Stimulated activated CD4-positive, alpha-beta T cell treated with anti-CD3 and anti-CD28 coated beads, Interleukin-15, amount 100 ng/mL, for 1 hour (primary cell): ENCODE measurements at places on chromosomes 16 and 17.

DNA sequence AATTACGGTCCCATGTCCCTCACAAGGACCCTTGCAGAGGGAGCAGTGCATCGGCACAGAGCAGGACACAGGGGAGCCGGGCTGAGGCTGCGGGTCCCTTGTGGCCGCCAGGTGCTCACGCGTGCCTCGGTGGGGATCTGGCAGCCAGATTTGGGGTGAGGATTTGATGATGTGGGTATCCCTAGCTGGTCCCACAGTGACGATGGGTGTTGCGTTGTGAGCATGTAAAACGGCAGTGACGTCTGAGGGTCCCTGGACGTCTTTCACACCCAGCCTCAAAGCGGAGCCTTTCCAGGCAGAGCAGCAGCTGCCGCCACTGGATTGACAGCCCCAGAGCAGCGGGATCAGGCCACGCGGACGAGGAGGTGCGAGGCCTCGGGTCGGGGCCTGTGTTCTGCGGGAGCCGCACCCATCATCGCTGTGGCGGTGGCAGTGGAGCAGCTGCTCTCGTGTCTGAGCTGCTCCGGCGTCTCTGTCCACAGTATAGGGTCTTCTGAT, 54.6 kb downstream of the WDR45B start:
- DNase-seq = no peak

DNA sequence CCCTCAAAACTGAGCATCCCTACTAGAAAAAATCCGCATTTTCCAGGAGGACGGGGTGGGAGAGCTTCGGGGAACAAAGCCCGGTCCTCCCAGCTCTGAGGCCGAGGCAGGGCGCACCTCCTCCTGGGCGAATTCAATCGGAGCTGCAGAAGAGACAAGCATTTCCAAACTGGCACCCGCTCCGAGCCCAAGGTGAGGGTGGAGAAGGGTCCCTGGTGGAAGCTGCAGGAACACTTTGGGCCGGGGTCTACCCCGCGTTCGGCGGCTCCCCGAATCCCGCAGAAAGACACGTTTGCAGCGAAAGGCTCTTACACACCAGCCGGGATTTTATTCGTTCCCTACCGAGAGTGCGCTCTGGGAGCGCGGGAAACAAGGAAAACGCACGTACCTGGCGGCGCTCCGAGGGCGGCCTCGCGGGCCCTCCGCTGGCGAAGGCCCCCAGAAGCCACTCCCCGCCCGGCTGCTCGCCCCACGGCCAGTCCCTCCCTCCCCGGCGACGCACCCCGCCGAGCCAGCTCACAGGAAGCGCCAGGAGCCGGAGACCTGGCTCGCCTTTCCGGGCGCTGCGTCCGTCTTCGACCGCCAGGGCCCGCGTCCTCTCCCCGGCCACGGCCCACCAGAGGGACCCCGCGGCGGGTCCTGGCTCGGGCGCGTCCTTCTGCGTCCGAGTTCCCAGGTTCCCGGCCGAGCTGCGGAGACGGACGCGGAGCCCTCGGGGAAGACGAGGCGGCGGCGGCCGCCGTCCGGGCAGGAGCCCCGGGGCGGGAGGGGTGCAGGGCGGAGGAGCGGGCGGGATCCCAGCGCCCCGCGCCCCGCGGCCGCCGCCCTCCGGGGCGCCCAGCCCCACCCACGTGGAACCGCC, 49.8 kb upstream of the BAHCC1 start:
- peak; percentile 20 for DNase-seq

- no peak for DNase-seq
Measured at GRCh38 chr17:4742629-4743028, 2.9 kb upstream of the CXCL16 start.

GRCh38 chr17:17239832-17240231, 2.9 kb upstream of the FLCN start:
- no peak for DNase-seq

GRCh38 chr17:39600997-39601597, 6.6 kb downstream of the NEUROD2 start:
- DNase-seq = no peak

DNA sequence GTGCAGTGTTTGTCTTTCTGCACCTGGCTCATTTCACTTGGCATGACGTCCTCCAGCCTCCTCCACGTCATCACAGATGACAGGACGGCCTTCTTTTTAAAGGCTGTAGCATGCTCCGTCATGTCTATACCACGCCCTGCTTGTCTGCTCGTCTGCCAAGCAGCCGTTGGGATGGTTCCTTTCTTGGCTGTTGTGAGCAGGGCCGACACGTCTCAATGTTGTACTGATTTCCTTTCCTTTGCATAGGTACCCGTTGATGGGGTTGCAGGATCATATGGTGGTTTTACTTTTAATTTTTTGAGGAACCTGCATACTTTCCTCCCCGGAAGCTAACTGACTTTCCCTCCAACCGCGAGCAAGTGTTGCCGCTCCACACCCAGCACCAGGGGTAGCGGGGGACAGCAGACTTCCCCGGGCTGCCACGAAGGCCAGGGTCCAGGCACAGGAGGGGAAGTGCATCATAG, 212.2 kb upstream of the ZNF469 start:
- DNase-seq = no peak

DNA sequence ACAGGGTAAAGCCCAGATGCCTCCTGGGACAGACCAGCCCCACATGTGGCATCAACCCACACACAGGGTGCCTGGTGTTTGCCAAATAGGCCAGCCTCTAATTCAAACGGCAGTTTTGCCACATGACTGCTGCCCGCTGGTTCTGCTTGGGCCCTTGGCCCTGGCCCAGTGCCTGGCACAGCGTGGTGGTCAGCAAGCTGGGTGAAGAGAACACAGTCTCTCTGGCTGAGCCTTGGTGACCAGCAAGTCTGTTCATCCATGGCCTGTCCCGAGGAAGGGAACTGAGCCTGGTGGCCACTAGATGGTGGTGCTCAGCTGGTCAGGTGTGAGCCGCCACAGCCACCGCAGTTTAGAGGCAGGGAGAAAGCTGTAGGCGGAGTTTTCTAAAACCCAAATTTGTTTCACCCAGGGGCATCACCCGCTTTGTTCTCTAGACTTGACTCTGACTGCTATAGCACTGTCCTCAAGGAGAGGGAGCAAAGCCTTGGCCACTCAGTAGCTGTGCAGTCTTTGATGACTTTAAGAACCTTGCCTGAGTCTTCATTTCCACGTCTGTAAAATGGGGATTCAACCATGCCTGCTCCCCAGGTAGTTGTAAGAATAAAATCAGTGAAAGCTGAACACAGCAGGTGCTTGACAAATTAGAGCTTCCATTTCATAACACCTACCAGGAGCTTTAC, 4.7 kb upstream of the GFAP start:
- DNase-seq = peak; percentile 22

DNA sequence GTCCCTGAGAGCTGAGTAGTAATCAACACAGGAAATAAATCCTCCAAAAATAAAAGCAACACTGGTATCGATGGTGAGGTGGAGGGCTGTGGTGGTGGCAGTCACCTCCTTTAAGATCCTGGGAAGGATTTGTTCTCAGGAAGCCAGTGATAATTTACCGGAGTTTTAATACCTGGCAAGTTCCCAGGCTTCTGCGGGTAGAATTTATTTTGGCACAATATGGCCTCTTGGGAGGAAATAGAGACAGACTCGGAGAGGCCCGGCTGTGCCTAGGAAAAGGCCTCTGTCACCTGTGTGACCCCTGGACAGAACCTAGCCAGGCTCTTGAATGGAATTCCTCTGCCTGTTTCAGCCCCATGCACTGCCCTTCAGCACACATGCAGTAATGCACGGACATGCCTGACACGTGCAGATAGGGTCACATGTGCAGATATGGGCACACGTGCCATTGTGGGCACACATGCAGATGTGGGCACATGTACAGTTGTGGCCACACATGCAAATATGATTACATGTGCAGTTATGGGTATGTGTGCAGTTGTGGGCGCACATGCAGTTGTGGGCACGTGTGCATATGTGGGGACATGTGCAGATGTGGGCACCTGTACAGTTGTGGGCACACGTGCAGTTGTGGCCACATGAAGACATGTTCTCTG, 33.5 kb downstream of the MGAT5B start:
- DNase-seq = no peak

DNA sequence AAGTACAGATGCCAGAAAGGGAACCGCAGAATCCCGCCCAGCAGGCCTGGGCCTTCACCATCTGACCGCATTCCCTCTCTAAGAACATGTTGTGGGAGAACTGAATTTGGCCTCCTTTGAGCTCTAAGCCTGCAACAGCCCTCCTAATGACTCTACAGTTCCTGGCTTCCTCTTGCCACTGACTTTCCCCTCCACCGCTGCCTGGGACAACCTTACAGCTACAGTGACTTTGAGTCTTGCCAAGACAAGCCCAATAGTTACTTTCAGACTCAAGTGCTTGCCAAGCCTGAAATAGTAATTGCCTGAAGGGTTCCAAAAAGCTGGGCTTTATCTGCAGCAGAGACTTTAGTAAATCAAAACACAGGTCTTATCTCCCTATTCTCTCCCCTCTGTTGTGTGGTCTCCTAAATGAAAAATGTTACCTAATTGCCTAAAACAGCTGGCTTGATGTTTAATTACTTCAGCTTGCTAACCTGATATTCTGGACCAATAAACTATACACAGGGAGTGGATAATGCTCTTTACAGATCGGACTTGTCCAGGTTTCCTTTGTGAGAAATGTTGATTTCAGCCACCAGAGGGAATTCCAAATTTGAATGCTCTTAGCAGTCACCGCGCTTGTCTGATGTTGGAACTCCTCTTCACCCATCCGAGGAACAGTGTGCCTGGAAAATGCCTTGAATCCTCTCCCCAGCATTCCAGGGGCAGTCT, 85.1 kb upstream of the TBX2 start:
- DNase-seq = no peak

DNA sequence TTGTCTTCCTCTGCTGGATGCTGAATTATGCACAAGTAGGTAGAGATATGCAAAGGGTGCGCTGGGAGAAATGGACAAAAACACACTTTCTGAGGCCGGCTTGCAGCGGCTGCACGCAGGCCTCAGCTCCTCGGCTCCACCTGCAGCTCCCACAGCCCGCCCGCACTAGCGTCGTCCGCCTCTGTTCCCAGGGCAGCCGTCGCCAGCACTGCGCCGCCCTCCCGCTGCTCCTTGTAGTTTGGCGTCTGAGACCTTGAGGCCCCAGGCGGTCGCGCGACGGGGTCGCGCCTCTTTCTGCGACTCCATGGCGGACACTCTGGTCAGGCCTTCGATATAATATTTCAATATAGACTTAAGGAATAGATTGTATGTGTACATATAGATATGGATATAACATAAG, 24.8 kb downstream of the SLFN12 start:
- DNase-seq = no peak

DNA sequence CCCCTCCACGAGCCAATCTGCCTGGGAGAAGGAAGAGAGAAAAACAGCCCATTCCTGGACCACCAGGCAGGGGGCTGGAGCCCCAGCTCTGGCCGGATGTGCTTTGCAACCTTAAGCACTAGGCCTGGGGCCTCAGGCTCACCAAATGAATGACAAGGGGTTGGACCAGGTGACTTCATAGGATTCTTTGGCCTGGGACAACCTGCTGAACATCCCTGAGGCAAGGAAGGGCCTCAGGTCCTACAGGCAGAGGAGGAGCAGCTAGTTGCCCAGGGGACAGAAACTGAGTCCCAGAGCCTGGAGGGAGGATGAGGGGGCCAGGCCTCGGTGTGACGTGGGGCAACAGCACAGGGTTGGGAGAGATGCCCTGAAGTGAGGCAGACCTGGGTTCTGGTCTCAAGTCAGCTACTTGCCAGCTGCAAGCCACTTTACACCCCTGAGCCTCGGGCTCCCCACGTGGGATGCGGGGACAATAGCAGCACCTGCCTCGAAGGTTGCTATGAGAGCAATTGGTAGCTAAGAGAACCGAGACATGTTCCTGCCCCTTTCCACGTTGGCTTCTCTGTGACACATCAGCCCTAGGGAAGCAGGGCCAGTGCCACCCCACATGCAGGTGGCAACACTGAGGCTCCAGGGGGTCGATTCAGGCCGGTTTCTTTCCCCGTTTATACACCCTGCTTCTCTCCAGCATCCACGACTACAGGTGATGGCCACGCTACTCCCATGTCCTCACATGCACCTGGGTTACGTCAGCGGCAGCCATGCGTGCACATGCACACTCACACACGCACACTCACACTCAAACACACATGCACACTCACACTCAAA, 42.6 kb downstream of the CFAP20 start:
- no peak for DNase-seq

- no peak for DNase-seq
Measured at GRCh38 chr17:46166692-46167249, 26.5 kb downstream of the KANSL1 start.

DNA sequence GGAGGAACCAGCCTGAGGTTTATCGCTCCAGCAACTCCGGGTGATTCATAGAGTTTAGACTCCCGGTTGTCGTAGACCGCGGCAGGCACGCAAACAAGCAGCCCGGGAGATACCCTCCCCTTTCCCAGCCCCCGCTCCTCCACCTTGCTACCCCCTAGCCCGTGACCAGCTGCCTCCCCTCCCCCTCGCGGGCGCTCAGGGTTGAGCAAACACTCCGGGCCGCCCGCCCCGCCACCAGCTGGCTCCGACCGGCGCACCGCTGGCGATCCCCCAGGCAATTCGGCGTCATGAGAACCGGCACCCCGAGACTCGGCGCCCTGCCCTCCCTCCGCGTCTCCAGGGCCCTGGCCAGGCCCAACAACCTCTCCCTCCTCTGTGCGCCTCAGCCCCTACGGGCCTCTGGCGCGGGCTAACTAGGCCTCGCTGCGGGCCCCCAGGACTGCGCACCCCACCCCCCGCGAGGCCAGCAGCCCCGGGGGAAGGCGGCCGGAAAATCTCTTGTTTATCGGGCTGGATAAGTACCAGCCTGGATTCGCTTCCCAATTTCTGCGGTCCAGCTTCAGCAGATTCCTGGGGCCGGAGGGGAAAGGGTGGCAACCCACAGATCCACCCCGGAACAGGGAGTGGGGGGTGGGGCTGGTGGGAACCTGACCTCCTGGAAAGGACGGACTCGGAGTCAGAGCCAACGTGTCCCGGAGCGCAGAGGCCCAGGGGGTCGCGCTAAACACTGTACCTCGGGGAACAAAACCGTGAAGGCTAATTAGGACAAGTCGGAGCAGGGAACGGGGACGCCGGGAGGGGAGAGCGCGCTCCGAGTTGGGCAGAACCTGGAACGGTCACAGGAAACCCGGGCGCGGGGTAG, 951 bp upstream of the GPRC5C start:
- DNase-seq = no peak

DNA sequence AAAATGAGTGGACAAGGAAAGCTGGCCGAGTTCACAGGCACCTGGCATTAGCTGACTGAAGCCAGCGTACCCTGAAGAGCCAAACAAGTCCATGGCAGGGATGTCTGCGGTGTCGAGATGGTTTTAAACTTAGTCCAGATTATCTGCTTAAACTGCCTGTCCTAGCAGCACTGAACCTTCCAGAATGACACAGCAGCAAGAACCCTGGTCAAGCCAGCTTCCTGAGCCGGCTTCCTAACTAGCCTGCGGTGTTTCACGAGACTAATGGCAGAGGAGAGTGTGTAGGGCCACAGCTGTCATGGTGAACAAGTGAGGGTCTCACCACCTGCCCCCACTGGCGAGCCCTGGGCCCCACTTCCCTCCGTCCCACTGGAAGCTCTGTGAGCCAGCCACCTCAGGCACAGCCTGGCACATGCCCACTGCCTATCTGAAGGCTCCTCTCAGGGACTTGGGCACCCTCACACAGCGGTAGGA, 28.8 kb upstream of the MTSS2 start:
- no peak for DNase-seq

GRCh38 chr16:14438256-14438655, 191.8 kb downstream of the PARN start:
- DNase-seq = no peak
